ENCODE measurements at places on chromosomes 4 and X. TPM values are rescaled to one million over a fixed set of nuclear protein-coding genes. Genes with fewer than 3 reads are reported as not detected.

DNA sequence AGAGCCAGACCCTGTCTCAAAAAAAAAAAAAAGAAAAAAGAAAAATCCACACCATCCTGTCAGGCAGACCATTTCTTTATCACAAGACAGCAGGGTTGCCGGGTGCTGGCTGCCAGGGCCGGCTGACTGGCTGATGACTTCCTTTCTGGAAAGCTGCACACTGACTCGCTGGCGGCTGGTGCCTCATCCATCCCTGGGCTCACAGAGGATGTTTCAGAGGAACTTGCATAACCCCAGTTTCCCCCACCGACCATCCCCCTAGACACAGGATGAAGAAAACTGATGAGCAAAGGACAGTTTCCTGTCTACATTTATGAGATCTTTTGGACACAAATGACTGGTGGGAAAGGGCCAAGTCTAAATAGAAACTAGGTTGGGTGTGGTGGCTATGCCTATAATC lies 14.1 kb downstream of the HPSE start:
- DNase-seq = peak; percentile 67

GRCh38 chr4:169225058-169225751 lies 45.6 kb downstream of the SH3RF1 start:
- no peak for DNase-seq

DNA sequence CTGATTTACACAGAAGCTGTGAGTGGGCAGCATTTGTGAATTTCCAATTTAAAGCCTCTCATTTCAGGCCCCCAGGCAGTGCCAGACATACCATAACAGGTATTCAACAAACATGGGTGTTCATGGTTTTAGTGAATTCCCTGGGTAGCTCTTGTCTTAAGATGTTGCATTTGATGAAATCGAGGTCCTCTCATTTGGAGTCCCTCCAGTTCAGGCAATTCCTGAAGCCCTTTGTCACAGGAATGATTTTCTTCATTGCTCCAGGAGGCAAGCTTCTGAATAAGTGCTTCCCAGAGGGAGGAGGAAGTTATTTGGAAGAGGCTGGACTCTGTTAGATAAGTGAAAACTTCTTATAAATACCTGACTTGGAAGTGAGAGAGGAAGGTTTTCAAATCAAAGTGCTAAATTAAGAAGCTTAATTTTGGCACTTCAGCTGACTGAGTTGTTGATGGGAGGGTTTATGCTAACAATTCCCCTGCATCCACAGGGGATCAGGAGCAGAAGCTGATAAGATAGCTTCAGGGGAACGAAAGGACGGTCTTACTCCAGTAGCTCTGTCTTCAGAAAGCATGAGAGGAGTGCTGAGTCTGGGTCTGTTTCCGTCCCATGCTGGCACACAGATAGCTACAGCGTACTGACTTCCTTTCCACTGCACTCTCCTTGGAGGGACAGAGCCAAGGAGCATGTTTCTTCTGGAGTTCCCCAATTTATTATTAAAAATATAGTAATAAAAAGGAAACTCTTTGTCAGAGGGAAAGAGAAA lies 543.1 kb downstream of the GBA3 start:
- DNase-seq = no peak

GRCh38 chrX:17242470-17242869 lies 132.5 kb upstream of the NHS start:
- DNase-seq = peak; percentile 67

DNA sequence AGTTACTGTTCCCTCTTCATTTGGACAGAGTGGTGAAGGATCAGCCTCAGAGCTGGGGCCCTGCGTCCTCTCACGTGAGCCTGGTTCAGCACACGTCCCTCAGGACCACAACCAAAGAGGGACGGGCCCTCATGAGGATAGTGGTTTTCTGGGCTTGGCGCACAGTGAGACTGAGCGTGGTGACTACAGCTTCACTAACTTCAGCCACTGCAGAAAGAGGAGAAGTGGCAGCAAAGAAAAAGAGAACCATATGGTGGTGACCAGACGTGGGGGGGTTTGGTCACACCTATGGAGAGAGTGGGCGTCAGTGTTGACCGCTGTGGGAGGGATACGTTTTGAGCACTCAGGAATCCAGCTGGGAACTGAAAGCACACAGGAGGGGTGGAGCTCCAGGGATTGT lies 21.8 kb upstream of the TNIP3 start:
- DNase-seq = no peak

- DNase-seq = no peak
Observed at GRCh38 chr4:951186-951585, 18.9 kb downstream of the TMEM175 start.

GRCh38 chrX:101203761-101204351 lies 15.7 kb upstream of the DRP2 start:
- DNase-seq = no peak

DNA sequence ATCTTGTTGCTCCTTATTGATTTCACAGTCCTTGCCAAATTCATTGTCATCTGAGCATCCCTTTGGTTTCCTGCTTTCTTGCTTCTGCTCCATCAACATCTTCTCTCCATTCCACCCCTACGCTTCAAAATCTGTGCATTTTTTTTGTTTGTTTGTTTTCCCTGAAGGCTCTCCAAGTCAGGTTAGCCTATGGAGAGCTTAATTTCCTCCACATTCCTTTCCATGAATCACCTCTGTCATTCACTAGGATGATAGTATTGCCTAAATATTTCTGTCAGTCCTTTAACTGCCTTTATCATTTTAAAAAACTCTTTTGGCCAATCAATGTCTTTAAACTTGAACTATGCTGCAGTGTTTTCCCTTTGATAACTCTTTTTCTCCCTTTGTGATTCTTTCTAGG lies 67.7 kb downstream of the PPARGC1A start:
- DNase-seq = no peak

- DNase-seq = no peak
Observed at GRCh38 chrX:81241753-81242152, 39.9 kb downstream of the SH3BGRL start.

DNA sequence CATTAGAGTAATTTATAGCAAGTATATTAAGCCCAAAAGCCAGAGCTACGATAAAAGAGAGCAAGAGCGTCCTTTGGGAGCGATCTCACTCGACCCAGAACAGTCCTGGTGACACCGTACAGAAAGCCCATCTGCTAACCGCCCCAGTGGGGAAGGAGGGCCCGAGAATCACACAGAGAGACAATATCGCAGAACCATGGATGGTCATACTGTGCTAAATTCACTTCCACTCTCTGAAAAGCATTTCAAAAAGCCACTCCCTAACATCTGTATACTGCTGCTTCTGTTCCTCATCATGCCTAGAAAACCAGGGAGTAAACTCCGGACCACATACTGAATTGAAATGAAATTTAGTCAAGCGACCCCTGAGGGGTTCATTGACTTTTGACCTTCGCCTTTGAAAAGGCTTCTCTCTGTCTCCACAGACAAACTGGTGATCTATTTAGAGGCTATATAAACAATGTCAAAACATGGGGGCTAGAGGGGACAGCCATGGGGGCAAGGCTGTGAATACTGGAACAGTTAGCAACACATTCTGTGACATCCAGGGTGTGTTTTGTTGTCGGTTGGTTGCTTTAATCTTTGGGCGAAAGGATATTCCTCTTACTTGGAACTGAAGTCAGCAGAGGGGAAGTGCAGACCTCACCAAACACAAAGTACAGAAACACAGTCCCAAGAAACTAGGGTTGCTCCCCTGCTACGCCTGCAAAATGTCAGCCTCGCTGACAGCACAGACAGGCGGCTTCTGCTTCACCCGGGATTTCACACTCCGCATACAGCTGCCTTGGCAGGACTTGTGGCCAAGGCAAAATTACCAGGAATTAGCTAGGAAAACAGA lies 129.0 kb upstream of the RASGEF1B start:
- DNase-seq = peak; percentile 37

GRCh38 chrX:47514533-47515235 lies 31.7 kb upstream of the ZNF41 start:
- DNase-seq = no peak

DNA sequence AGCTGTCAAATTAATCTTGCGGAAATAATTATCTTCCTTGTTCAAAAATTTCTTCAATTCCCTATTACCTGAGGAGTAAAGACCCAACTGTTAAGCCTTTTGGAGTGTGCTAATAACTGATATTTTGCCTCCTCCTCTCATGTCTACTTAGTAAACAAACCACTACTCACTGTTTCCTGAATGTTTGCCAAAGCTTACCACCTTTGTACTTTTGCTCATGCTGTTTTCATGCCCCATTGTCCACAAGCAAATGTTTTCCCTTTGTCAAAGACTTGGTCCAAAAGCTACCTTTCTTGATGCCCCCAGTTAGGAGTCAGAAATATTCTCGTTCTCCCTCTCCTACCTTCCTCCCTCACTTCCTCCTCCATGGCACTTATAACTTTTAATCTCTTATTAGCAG lies 226.1 kb downstream of the ENOX2 start:
- no peak for DNase-seq

DNA sequence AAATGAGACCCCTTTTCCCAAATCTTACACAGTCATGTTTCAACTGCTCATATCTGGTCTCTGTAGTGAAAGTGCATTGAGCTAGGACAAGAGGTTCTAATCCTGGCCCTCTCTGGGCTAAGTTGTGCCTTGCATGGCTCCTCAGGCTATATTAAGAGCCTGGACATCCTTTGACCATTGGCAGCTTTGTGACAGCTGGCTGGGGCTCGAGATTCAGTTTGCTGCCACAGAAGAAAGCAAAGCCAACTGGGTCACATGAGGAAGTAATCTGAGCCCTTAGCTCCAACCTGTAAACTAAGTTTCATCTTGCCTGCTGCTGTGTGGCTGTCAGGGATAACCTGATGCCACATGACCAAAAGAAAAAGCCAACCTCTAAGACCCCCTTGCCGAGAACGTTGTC lies 51.8 kb upstream of the JADE1 start:
- no peak for DNase-seq

DNA sequence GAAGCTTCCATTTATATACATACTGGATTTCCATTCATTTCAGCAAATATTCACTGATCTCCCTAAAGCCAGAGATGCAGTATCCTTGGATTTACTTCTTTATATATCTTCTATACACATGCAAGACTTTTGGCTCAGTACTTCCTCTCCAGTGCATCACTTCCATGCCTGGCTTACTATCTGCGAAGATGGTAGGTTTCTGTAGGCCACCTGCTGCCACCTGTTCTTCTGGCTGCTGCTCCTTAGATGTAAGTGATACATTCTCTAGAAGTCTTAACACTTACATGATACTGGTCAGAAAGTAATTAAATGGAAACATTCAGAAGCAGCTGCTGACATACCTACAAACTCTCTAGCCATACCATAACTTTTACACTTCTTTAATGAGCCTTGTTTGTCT lies 48.9 kb downstream of the TBC1D9 start:
- DNase-seq = no peak

DNA sequence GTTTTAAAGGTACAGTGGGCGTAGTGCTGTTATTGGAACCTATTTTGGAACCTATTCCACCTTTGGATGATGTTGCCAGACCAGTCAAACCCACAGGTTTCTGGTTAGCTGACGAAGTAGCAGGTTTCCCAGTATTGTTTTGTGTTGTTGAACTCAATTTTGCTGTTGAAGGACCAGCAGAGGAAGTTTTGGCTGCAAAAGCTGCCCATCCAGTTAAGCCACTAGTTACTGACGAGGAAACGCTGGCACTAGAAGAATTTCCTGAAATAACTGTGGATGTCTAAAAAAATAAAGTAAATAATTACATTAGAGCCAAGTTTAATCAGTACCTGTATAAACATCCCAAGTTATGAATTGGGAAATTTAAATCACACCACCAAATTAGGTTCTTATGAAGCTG lies 25.5 kb downstream of the INTS12 start:
- no peak for DNase-seq

DNA sequence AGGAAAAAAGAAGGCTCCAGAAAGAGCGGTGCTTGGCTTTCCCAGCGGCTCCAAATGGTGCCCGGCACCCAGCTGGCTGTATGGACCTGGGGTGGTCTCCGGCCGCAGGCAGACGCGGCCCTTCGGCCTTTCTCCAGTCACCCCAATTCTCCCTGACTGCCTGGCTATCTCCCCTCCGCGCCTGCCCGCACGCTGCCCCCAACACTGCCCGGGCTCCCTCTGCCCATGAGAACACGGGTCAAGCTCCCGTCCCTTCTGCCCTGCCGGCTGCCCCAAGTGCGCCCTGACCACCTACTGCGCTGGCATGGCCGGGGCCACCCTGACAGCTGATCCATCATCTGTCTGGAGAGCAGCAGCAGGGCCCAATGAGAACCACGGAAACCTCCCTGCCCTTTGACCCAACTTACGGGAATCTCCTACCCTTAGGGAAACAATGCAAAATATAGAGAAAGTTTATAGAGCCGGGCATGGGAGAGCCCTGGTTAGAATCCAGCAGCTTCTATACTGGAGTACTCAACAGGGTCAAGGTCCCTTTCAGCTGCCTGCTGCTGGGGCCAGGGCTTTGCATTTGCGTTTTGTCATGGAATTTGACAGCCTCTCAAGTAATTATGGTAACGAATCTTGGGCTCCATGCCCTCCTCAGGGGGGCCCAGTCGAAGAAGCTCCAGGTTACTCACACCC lies 1.2 kb upstream of the FAM3A start:
- DNase-seq = no peak

GRCh38 chr4:75514949-75515612 lies 808 bp downstream of the THAP6 start:
- DNase-seq = peak; percentile 68

AREG gene
- total RNA-seq = 1.4 TPM

UCP1 gene
- total RNA-seq = not detected

ADRA2C gene
- total RNA-seq = not detected

CFAP47 gene
- total RNA-seq = not detected

GRIA2 gene
- total RNA-seq = not detected

STK32B gene
- total RNA-seq = not detected

SLC4A4 gene
- 0.09 TPM for total RNA-seq
